ENCODE measurements at places on chromosomes 13 and 19.
A peak's percentile ranks its signal among the peaks of the same experiment; 100 is the strongest.

- no peak for DNase-seq
These were observed 183.3 kb downstream of the KCNRG start for GRCh38 chr13:50198508-50198907.

DNA sequence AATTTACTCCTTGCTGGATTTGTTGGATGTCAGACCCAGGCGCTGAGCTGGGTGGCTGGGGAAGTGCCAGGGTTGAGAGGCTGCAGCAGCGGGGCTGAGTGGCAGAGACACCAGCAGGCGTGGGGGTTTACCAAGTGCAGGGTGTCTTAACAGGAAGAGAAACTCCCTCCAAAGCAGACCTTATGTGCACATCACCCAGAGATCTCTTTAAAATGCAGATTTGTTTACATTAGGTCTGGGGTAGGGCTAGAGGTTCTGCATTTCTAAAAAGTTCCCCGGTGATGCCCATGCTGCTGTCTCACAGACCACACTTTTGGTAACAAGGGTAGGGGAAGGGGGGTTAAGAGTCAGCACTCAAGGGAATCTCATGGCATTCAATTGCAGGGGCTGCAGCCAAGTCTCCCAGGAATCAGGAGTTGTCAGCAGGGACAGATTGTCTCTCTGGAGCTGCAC is 80.7 kb upstream of the OLFM4 start:
- DNase-seq: no peak

GRCh38 chr19:19480688-19481087 is 34.7 kb downstream of the TSSK6 start:
- DNase-seq: no peak

DNA sequence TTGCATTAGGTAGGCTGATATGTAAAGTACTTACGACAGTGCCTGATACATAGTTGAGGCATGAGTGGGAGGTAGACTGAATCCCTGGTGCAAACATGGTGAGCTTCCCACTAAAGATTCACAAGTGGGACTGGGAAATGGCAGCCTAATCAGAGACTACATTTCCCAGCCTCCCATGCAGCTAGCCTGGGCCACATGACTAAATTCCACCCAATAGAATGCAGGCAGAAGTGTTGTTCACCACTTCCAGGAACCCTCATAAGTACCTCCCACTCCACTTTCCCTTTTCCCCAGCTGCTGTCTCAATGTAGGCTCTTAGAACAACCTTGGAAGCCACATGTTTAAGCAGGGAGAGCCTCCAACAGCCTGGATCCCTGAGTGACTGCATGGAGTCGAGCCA is 104.9 kb downstream of the CACNA1A start:
- peak; percentile 38 for DNase-seq

- DNase-seq: no peak
These were observed 16.0 kb downstream of the SMAD9 start for GRCh38 chr13:36903925-36904595.

DNA sequence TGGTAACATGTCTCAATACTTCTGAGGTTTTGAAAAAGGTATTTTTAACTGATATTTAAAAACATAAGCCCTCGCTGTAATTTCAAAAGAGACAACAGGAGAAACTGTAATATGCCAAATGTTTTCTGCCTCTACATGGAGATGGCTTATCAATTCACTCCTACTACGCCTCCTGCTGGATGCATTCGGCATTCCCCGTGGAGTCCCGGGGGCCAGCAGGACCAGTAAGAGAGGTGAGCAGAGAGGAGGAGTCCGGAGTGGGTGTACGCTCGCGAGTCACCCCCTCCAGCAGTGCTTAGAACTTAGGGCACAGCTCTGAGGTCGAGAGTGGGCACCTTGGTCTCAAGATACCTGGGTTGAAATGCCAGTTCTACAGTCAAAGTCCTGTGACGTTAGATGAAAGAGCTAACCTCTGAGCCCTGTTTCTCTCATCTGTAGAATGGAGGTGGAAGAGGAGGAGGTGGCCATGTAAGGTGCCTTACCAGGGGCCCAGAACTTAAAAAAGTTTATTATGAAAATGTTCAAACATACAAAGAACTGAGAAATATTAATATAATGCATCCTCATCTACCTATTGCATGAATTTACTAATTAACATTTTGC is 110.2 kb downstream of the STK24 start:
- peak; percentile 65 for DNase-seq

- DNase-seq: no peak
These were observed 23.5 kb upstream of the ALOX5AP start for GRCh38 chr13:30711837-30712236.

GRCh38 chr19:45104658-45105349 is 11.8 kb downstream of the PPP1R37 start:
- DNase-seq: no peak

GRCh38 chr13:93230261-93230855 is 3.8 kb downstream of the GPC6 start:
- DNase-seq: no peak

DNA sequence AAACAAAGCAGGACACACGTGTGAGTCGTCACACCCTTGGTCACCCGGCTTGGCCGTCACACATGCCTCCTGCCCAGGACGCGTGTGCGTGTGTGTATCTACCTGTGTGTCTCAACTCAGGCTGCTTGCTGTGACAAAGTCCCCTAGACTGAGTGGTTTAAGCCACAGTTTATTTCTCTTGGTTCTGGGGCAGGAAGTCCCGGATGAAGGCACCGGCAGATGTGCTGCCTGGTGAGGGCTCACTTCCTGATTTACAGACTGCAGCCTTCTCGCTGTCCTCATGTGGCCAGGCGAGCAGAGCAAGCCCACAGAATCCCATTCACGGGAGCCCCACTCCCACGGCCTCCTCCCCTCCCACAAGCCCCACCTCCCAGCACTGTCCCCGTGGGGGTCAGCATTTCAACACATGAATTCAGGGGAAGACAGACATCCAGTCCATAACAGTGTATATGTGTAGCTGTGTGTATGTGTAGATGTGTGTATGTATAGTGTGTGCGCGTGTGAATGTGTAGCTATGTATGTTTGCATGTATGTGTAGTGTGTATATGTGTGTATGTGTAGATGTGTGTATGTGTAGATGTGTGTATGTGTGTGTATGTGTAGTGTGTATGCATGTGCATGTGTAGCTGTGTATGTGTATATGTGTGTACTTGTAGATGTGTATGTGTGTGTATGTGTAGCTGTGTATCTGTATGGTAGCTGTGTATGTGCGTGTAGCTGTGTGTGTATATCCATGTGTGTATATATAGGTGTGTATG is 51.5 kb downstream of the MCF2L start:
- DNase-seq: no peak

DNA sequence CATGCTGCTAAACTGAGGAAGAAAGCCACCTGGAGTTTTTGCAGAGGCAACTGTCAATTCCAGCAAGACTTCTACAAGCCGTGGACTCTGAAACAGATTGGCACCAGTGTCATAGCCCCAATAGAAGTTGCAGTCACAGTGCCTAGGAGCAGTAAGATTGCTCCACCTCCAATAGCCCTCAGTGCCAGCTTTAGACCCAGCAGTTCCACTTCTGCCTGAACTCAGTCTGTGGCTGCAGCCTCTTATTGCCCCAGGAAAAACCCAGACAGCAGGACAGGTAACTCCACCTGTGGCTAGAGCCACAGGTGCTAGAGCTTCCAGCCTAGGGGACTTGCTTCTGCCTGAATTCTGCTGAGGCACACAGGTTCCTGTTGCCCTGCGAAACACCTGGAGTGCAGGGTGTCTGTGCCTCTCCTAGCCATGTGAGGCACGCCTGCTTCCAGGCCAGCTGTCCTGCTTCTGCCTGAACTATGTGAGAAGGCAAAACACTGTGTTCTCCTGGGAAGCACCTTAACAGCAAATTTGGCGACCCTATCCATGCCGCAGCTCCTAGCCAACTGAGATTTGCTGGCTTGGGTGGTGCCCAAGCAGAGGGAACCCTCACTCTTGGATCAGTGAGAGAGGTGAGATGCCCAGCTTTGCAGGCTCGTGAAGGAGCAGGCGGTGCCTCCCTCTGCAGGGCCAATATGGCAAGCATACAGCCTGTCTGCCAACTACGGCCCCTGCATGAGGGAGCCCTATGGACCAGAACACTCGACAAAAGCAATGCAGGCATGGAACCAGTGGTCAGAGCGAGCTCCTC is 607.6 kb downstream of the PCDH17 start:
- DNase-seq: no peak

All from HEK293T (cell line).